ENCODE measurements at places on chromosomes 2 and 18.

- DNase-seq, result no peak
Measured at GRCh38 chr18:48751727-48752468, 198.9 kb downstream of the SMAD7 start.

GRCh38 chr2:108377401-108377800 lies 353 bp upstream of the SULT1C4 start:
- no peak for DNase-seq

DNA sequence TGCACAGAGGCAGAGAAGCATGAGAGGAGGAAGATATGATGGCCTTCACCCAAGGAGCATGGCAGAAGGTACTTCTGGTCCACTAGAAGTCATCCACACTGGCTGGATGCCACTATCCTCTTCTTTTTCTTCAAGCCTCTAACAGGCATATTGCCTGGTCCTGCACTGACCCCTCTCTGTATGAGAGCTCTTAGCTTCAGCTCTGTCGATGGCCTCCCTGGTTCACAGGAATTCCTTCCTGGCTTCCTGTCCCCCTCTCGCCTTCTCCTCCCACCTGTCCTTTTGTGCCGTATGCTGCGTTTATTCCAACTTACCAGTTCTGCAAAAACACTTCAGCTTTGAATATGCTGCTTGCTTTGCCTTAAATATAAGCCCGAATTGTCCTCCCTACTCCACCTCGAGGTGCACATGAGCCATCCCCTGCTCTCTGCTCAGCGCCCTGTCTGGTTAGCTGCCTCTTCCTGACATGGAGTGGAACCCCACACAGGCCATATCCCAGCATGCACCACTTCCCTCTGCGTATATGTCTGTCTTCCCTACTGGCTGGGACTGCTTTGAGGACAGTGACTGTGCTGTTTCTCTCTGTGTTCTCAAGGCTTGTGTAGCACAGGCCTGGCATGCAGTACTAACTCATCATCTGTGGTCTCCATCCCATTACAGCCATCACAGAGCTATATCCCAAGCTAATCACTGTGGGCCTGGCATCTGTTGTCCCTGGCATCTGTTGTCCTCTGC lies 474.9 kb downstream of the EIPR1 start:
- no peak for DNase-seq

- no peak for DNase-seq
Measured at GRCh38 chr2:216151313-216152025, 42.3 kb downstream of the XRCC5 start.

DNA sequence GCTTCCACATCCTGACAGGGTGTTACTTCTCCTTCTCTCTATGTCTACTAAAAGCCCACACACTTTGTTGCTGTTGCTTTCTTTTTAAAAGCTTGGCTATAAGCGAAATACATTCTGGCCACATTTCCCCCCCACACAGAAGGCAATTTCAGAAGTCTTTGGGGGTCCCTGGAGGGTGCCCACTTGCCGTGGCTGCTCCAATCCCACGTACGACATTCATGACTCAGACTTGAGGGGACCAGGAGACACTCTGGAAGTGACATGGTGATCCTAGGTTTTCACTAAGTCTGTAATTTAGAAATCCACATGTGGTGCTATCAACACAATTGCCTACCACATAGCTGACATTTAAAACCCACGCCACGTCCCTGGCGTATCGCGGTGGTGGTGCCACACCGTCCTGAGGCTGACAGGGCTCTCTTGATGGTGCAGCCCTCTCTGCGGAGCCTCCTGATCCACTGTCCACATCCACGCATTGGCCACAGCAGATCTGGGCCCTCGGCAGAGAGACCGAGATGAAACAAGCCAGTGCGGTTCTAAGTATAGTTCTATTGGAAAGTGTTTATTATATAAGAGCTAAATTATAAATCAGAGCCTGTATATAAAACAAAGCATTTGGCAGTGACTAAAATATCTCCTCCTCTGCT lies 42.4 kb downstream of the CYP27C1 start:
- DNase-seq, result no peak

GRCh38 chr2:64852771-64853241 lies 136.4 kb upstream of the SLC1A4 start:
- DNase-seq, result no peak

DNA sequence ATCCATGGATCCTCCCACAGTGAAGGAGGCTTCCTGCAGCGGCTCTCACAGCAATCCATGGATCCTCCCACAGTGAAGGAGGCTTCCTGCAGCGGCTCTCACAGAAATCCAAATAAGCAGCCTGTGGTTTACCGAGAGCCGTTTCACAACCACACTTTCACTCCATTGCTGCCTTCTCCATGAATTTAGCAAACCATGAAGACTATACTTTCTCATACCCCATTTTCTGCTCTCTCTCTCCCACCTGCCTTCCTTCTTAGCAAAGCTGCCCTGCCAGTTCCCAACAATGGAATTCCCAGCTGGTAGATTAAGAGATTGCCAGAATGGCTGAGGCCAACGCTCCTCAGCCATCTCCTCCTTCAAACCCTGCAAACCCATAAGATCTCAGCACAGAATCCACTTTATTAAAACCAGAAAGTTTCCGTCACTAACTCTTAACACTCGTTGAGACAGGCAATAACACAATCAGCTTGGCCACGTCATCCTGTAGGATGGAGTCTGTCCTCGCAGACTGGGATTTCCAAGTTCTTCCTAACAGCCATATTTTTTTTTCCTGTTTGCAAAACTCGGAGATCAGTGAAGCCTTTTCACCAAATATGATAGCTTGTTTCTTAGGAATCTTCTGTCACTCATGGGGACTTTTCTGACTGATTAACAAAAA lies 162.2 kb downstream of the PXDN start:
- DNase-seq, result no peak

GRCh38 chr18:34985963-34986362 lies 55.2 kb upstream of the MAPRE2 start:
- DNase-seq, result no peak

DNA sequence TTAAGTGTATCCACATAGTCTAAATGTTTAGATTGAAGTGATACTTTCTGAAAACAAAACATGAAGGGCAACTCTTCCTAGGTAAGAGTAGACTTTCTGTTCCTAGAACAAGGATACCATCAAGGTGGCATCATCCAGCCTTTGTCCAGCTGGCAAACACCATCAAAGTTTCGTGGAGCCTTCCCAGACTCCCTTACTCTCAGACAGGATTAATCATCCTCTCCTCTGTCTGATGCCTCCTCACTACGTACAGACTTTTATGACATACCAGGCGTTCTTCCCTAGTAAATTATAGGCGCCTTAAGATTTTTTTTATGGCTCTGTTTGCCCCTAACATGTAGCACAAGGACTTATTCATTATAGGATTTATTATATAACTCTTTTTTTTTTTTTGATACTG lies 29.4 kb upstream of the ASNSD1 start:
- DNase-seq, result no peak

GRCh38 chr2:167353605-167354280 lies 465.5 kb downstream of the XIRP2 start:
- no peak for DNase-seq

- DNase-seq, result no peak
Measured at GRCh38 chr18:21733011-21733410, 7.6 kb upstream of the MIB1 start.

DNA sequence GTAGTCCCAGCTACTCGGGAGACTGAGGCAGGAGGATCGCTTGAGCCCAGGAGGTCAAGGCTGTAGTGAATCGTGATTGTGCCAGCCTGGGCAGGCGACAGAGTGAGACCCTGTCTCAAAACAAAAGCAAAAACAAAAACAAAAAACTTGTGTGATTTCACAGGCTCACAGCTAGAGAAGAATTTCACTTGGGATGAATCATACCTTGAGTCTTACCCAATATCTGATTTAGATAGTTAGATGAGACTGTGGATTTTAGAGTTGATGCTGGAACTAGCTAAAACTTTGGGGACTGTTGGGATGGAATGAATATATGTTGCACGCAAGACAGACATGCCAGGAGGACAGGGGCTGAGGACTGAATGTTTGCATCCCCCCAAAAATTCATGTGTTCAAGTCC lies 4.4 kb downstream of the ANKRD29 start:
- DNase-seq, result no peak

- no peak for DNase-seq
Measured at GRCh38 chr18:77001979-77002378, 130.6 kb downstream of the MBP start.

GRCh38 chr2:25756536-25756935 lies 83.2 kb upstream of the DTNB start:
- no peak for DNase-seq

- no peak for DNase-seq
Measured at GRCh38 chr18:33711514-33711913, 133.5 kb downstream of the ASXL3 start.

DNA sequence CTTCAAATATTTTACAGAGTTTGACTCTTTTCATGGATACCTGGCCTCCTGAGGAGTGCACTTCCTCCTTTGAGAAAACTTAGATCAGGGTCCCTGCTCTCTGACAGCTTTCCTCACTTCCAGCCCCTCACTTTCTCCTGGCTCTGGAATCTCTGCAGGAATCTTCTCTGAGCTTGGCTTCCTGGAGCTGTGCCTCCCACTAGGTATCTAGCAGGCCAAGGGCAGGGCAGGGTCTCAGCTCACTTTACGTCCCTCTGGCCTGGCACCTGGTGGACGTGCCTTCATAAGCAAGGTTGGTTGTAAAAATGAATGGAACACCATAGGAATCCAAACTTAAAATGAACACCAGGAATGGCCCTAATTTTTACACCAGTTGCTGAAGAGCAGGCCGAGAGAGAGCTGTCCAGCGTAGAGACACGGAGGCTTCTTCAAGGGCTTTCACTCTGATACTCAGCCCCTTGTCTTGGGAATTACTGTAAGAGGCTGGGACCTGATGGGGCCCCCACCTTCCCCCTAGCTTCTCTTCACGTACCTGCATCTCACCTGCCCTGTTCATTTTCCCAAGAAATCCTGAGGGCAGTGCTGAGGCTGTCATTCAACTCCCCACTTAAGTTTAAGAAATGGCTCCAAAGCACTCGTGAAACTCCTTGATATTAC lies 426.9 kb upstream of the ID2 start:
- DNase-seq, result no peak

GRCh38 chr18:24094561-24094960 lies 44.3 kb upstream of the CABYR start:
- DNase-seq, result no peak

- no peak for DNase-seq
Measured at GRCh38 chr18:40555914-40556313, 1399.1 kb upstream of the PIK3C3 start.

DNA sequence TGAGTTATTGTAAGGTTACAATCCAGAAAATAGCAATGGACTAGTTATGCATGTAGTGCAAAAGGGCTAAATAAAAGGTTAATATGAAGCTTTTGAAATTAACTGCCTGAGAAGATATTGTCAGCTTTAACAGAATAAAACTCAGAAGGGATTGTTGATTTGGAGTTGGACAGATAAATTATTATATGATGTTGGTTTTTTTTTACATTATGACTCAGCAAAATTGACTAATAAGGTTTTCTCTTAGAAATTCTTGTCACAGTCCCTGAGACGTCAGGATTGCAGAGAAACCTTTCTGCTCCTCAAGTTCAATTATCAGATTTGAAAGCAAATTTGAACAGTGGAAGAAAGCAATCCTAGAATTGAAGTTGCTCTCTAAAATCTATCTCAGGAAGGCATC lies 946.9 kb downstream of the CBLN2 start:
- no peak for DNase-seq

- no peak for DNase-seq
Measured at GRCh38 chr2:234661175-234661574, 164.3 kb upstream of the ARL4C start.

DNA sequence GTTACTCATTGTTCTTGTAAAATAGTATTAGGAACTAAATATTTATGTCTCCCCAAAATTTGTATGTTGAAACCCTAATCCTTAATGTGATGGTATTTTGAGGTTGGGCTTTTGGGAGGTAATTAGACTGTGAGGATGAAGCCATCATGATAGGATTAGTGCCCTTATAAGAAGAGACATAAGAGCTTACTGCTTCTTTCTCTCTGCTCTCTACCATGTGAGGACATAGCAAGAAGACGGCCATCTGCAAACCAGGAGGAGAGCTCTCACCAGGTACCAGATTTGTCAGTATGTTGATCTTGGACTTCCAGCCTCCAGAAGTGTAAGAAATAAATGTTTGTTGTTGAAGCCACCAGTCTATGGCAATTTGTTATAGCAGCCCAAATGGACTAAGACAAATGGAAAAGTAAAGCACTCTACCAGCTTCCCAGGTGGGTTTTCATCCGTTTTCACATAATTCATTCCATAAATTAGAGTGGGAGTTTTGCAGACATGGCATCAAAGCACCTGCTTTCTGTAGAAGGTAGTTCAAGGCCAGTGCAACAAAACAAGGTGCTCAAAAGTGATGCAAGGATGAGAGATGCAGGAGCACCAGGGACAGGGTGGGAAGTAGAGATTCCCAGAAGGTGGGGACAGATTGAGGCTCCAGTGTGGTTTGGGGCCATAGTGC lies 70.7 kb downstream of the MYCN start:
- DNase-seq, result no peak

Measured in stimulated activated naive CD4-positive, alpha-beta T cell (primary cell).